Substantia nigra (tissue), 51 donors: ENCODE measurements at places on chromosomes 6 and 20.

GRCh38 chr20:61725966-61726365 lies 339.7 kb downstream of the TAF4 start:
- DNase-seq, result no peak

- no peak for DNase-seq
Measured at GRCh38 chr6:92047860-92048259, 1371.5 kb downstream of the EPHA7 start.

DNA sequence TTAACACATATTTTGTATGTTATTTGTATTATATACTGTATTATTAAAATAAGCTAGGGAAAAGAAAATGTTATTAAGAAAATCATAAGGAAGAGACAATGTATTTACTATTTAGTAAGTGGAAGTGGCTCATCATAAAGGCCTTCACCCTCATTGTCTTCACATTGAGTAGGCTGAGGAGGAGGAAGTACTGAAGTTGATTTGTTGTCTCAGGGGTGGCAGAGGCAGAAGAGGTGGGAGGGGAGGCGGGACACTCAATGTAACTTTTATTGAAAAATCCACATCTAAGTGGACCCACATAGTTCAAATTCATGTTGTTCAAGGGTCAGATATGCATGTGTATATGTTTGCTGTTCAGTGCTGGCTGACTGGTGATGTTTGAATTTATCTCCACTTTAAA lies 210.2 kb upstream of the CITED2 start:
- DNase-seq, result no peak

GRCh38 chr20:45088247-45088646 lies 12.7 kb downstream of the KCNS1 start:
- no peak for DNase-seq

GRCh38 chr6:45479834-45480751 lies 102.4 kb upstream of the SUPT3H start:
- DNase-seq, result no peak

- no peak for DNase-seq
Measured at GRCh38 chr6:22819209-22819608, 249.8 kb downstream of the HDGFL1 start.

- DNase-seq, result no peak
Measured at GRCh38 chr20:61352346-61353260, 100.5 kb downstream of the CDH4 start.

GRCh38 chr6:20712011-20712410 lies 177.8 kb downstream of the CDKAL1 start:
- no peak for DNase-seq

- DNase-seq, result no peak
Measured at GRCh38 chr20:51420111-51420510, 122.4 kb downstream of the NFATC2 start.

- DNase-seq, result no peak
Measured at GRCh38 chr6:46921731-46922130, at the start of gene ADGRF5. ADGRF5 (minus strand) TSS chr6:46921938; CDS start chr6:46906762, 15,176 bp downstream.

DNA sequence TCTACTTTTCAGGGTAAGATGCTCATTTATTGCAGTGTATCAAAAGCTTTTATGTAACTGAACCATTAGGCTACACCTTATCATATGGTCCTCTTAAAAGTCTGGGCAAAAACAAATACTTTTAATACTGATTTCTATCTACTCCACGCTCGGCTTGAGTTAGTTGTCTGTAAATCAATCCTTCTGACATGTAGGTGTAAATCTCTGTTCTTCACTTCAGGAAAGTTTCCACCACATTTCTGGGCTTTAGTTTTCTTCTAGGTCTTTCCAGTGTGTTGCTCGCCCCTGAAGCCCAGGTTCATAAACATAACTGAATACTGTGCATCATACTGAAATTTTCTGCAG lies 89.2 kb upstream of the RNF217 start:
- no peak for DNase-seq

GRCh38 chr6:163170294-163170883 lies 244.1 kb upstream of the QKI start:
- DNase-seq, result no peak

DNA sequence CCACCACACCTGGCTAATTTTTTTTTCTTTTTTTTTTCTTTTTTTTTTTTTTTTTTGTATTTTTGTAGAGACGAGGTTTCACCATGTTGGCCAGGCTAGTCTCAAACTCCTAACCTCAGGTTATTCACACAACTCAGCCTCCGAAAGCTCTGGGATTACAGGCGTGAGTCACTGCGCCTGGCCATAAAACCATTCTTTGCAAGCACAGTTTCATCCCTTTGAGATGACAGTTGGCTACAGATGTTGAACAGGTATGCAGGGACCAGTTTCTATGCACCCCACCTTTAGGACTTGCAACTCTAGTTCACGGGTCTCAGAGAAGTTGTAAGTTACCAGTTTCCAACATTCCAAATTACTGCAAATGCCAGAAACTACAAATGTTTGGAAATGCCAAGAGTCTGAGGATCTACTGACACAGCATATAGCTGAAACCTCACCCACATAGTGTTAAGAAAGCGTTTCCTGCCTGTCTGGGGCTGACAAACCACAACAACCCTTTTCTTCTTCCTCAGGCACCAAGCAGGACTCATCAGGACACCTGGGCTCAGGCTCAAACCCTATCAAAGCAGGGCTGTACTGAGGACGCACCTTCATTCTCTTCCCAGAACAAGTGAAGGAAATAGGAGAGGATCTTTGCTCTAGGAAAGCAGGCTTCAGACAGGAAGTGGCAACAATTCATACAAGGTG lies 22.9 kb downstream of the ARHGAP18 start:
- DNase-seq, result no peak

DNA sequence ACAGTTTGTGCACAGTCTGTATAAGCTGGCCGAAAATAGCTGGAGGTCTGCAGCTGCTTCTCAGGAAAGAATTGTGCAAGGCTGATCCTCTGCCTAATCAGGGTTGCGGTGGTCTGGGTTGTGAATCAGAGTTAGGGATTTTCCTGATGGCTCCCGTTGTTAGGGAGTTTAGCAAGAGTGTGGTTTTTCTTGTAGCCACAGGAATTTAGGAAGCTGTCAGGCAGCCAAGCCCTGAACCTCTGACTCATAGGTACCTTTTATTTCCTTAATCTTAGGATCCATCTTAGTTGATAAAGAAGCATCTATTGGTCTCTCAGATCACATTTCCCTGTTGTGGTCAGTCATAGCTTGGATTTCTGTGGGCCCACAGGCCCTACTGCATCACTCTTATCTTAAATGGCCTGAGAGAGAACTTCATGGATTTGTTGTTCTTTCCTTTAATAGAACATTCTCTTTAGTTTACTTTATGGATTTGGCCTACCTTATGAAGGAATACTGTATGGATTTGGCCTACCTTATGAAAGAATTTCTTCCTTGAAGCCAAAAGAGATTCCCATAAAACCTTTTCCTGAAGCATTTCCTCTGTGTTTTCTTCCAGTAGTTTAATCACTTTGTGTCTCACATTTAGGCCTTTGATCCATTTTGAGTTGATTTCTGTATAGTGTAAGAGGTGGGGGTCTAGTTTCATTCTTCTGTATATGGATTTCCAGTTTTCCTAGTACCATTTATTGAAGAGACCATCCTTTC lies 10.3 kb downstream of the KIF25 start:
- no peak for DNase-seq

DNA sequence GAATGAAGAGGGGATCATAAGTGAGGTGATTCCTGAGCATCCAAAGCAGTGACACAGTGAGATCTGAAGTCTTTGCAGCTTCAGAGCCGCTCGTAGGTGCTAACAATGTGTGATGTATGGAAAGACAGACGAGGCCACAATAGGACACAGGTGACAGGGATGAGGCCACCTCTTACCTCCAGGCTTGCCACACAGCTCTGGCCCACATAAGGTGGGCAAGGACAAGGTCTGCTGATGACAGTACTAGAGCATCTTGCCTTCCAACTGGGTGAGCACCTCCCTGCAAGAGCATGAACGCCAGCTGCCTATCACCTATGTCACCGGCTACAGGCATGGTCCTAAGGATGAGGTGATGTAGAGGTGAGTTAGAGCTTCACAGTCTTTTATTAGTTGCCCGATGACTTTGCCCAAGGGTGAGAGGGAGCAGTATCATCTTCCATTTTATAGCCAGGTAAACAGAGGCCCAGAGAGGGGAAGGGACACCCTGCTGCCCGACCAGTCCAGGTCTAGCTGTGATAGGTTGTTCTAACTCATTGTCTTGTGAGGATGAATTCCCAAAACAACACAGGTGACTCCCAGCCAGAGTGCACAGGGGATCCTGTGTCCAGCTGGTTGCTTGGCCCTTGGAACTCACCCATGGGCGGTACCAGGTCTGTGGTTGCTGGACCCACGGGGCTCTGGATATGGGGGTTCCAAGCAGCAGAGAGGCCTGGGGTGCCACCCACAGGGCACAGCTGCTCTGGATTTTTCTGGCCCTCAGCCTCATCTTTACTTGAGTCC lies 6.2 kb upstream of the TGM6 start:
- no peak for DNase-seq

DNA sequence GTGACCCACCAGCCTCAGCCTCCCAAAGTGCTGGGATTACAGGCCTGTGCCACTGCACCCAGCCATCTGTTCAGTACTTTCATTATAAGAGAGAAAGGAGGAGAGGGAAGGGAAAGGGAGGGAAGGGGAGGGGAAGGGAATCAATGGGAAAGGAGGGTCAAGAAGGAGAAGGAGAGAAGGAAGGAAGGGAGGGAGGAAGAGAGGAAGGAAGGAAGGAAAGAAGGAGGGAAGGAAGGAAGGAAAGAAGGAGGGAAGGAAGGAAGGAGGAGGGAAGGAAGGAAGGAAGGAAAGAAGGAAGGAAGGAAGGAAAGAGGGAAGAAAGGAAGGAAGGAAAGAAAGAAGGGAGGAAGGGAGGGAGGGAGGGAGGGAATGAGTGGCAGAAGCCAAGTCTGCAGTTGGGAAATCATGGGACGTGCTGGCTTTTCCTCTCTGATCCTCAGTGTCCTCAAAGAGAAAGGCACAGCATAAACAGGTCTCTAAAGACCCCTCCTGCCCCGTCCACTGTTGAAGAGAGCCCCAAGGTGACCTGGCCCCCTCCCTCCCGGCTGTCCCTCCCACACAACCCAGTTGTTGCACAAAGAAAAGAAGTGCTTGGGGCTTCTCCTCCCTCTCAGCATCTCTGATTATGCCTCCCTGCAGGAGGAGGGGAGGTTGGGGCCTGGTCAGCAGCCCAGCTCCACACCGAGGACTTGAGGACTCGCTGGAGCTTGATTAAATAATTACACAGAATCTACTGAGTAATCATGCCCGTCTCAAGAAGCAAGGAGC lies 69.1 kb upstream of the TOP1 start:
- DNase-seq, result no peak

DNA sequence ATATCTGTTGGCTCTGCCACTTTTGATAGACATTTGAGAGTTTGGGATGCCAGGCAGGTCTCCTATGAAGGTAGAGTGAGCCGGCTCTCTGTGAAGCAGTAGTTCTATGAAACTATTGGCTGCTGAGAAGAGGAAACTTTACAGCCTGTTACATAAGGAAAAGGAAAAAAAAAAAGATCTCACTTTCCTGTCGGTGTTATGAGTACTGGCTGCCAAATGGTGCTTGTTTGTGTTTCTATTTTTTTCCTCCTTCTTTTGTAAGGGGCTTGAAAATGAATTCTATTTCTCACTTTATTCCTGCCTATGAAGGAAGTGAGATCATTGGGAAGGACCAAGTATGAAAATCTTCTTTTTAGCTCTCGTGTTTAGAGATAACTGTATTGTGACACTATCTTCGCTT lies 73.1 kb upstream of the CLDN20 start:
- no peak for DNase-seq

GRCh38 chr6:170174124-170174770 lies 116.6 kb downstream of the DLL1 start:
- DNase-seq, result no peak

GRCh38 chr20:24773168-24773567 lies 175.9 kb upstream of the CST7 start:
- no peak for DNase-seq

DNA sequence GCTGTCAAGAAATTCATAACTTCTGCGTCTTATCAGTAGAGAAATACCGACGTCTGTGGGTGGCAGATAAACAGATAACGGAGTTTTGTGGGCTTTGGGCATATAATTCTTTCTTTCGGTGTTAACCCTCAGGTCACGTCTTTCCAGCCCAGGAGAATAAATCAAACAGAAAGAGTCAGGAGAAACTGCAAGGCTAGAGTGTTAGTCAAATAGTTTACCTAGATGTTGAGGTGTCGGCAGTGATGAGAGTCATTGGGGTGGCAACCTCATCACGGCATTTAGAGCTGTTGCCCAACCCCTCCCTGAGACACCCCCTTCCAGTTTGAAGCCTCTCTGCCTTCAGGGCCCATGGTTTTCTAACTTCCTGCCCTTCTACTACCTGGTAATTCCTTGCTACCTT lies 49.5 kb downstream of the ADTRP start:
- no peak for DNase-seq

- DNase-seq, result no peak
Measured at GRCh38 chr20:61417221-61417941, 165.3 kb downstream of the CDH4 start.

DNA sequence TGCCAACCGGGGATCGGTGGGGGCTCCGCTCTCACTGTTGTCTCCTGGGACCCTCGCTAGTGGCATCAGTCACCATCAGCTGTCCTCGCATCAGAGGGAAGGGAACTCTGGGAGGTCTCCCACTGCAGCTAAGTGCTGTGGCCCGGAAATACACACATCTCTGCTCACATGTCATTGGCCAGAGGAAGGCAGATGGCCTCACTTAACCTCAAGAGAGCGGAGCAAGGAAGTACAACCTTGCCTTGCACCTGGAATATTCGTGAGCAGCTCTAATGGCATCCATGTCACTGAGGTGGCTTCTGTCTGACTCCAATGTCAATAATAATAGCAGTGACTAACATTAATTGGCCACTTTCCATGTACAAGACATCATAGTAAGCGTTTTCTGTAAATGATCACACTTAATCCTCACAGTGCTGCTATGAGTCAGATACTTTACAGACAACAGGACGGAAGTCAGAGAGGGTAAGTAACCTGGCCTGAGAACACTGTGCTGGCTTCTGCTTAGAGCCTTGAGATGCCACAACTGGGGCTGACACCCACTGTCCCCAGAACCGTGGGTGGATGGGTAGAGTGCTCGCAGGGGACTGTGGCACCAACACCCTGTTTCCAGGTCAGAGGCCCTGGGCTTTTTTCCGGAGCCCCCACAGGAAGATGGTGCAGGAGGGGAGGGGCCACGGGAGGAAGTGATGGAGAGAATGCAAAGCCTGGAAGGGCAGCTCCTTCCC lies 6.0 kb downstream of the LHFPL5 start:
- DNase-seq, result no peak
